ENCODE measurements at places on chromosomes 5 and 9.

DNA sequence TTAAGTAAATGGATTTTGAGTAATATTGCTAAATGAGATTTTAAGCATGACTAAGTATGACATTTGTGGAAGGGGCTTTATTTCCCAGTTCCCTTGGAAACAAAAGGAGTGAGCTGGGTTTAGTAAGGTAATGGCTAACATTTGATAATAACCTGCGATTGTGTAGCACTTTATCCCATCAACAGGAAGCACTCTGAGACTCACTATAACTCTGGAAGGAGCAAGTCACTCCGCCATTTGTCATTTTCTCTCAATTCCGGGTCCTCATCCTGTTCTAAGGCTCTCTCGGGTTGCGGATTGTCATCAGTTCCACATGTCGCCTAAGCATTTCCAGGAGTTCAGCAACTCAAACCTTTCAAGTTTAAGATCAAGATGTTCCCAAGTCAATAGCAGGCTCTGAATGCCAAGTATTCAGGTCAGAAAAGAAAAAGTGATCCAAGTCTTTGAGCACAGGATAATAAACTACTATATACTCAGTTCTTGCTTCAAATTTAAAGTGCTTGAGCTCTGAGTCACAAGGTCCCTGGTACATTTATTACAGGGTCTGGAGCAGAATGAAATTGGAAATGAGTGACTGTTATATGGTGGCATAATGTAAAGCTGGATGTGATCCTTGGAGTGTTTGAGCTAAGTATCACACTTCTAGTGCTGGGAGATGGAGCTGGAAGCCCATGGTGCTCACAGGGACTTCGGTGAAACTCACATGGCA, 39.3 kb downstream of the CAPSL start:
- DNase-seq, result no peak

DNA sequence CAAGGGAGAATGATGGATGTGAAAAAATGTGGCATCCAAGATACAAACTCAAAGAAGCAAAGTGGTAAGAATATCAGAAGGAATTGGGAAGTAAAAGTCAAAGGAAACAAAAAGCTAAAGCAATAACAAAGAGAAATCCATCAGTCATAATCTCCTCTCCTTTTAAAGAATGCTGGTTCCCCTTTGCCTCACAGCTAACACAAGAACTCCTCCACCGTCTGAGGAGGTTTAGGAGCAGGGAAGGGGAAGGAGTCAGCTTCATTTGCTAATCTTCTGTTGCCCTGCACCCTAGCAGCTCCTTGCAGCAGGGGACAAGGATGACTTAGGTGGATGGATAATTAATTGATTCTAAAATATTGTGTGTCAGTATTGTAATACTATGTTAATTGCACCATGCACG, 16.4 kb downstream of the CD274 start:
- no peak for DNase-seq

DNA sequence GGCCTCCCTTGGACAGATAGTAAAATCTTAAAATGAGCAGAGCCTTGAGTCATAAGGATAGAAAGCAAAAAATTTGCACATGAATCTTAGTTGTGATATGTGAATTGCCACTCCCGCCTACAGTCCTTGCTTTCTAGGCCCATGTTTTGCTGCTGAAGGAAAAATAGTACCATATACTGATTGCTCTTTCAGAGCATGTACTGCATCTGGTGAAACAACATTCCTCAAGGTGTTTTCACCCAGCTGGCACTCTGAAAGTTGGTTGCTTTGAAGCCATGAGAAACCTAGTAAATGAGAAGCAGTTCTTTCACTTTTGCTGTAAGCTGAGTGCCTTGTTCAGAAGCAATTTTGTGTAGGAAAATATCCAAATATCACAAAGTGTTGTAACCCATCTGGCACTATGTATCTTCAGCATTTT, 10.3 kb downstream of the CDC37L1 start:
- DNase-seq, result no peak

GRCh38 chr5:112694853-112695709, 42.6 kb upstream of the APC start:
- DNase-seq, result no peak

DNA sequence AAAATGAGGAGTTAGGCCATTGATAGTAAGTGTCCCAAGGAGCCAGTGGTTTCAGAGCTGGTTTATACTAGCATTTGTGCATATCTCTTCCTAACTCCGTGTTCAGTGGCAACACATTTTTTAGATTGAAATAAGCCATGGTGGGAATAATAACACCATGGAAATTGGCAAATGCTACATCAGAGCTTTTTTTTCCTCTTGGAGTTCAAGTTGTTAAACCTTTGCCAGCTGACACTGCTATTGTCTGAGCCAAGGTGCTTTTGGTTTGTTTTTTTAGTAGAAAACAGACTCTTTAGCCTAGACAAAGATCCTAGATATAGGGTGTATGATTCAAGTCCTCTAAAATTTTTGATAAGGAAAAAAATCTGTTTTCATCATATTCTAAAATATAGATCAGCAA, 2.8 kb downstream of the ACO1 start:
- DNase-seq, result no peak

- DNase-seq, result no peak
These were observed 299.9 kb upstream of the IRX2 start for GRCh38 chr5:3051400-3051799.

GRCh38 chr9:83413367-83413766, 124.8 kb downstream of the FRMD3 start:
- no peak for DNase-seq

DNA sequence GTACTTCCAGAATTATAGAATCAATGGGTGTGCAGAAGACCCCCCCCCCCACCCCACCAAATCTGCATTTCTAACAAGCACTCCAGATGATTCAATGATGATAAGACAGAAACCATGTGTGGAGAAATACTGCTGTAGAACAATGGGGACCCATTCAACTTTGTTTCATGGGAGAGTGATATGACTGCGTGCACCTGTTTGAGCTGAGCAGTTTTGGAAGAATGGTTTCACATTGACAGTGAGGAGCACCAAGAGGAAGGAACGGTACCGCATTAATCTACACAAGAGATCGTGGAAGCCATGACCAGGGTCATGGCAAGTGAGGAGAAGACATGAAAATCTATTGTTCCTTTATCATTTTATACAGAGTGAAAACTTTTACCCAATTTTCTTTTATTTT, 202.7 kb downstream of the CD180 start:
- no peak for DNase-seq

DNA sequence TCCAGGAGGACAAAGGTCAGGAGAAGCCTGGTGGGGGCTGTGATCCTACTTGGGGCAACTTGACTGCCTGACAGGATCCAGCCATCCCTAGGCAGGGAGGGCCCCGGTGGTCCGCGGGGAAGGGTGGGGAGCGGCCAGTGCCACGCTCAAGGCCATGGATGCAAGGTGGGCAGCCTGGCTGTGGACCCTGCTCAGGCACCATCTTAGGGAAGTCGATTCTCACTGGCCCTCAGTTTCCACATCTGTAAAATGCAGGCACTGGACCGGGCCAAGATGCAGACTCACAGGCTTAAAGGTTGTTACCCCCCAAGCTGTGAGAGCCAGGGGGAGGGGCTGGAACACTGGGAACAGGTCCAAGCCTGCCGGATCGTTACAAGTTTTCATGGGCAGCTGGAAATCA, 8.7 kb upstream of the DOLPP1 start:
- no peak for DNase-seq

- no peak for DNase-seq
These were observed 140.1 kb downstream of the TMEM38B start for GRCh38 chr9:105834404-105834803.

GRCh38 chr9:128222026-128222425, 18.8 kb downstream of the DNM1 start:
- no peak for DNase-seq

- no peak for DNase-seq
These were observed 173.8 kb downstream of the AUH start for GRCh38 chr9:91187965-91188344.

- no peak for DNase-seq
These were observed 54.4 kb downstream of the KCNV2 start for GRCh38 chr9:2771661-2772060.

DNA sequence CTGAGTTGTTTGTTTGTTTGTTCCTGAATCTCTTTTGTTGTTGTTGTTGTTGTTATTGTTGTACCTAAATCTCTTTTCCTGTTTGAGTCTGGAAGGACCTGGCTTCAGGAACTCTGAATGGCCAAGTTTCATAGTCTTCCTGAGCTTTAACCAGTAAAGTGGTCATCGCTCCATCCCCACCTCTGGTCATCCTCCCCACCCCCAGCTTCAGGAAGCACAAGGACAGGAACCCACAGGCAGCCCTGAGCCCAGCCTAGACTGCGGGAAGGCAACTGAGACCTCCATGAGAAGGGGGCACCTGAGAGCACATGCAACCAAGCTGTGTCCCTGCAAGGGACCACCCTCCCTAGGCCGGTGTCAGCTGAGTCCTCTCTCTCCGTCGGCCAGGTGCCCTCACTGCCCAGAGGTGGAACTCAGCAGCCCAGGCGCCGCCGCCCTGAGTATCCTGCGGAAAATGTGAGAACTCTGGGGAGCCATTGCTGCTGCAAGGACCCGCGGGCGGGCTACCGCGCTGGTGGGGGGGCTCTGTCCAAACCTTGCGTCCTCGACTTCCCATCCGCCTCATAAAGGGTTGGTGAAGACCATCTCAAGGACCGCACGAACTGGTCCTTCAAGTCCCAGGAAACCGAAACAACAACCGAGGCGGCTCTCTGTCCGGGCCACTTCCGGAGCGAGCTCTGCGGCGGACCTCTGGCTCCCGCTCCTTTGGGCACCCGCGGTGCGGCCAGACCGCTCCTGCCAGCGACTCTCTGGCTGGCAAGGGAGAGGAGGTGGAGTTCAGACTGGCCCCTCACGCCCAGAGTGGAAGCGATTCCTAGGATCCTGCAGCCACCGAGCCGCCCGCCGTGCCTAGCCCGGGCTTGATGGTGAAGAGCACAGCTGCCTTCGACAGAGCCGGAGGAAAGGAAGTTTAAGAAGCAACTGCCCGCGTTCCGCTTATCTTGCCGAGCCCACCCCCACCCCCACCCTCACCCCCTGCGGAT, 4.2 kb downstream of the BARX1 start:
- DNase-seq, result no peak

DNA sequence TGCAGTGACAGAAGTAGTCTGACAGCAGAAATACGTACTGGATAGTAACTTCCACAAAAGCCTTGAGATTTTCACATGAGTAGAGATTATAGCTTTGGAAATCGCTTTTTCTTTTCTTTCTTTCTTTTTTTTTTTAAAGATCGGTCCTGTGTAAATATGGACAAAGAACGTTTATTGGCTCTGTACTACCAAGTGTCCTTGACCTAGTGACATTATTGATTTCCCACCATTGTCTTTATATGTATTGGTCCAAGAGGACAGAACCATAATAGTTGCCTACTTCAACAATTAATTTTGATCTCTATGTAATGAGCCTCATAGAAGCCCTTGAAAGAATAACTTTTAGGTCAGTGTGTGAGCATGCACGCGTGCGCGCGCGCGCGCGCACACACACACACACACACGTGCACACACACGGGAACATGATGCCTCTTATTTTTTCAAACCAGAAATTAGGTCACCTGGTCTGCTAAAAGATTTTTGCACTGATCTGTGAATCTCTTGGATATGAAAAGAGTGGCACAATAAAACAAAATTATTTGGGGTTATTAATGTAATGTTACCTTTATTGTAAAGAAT, 516.8 kb downstream of the PSAT1 start:
- DNase-seq, result no peak

DNA sequence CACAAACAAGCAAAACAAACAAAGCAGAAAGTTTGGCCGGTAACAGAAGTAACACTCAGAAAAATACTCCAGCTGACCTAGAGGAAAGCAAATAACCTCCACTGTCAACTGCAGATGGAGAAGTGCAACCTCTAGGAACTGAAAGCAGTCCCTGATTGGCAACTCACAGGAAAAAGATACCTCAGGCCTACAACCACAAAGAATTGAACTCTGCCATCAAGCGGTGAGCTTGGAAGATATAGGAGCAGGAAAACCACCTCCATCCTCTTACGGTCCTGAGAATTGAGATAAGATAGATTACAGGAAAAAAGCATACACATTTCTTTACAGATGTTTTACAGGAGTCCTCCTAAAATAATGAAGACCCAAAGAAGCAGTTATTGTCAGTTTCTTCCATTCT, 184.5 kb downstream of the PDZD2 start:
- no peak for DNase-seq

GRCh38 chr5:41809128-41809527, 61.1 kb downstream of the OXCT1 start:
- no peak for DNase-seq

DNA sequence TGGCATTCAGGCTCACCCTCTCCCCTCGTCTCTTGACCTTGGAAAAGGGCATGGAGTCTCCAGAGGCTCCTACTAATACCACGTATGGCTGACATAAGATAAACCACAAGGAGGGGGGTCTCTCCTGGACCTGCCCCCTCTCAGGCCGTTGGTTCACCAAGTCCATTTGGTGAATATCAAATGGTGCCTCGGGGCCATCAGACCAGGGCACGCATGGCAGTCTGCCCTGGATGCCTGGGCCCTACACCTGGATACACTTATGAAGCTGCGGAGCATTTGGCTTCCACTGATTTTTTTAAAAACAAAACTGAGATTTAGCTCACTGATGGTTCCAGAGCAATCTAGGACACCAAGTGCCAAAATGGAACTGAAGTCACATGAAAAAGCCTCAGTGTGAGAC, 40.3 kb upstream of the ZNF622 start:
- DNase-seq, result no peak

DNA sequence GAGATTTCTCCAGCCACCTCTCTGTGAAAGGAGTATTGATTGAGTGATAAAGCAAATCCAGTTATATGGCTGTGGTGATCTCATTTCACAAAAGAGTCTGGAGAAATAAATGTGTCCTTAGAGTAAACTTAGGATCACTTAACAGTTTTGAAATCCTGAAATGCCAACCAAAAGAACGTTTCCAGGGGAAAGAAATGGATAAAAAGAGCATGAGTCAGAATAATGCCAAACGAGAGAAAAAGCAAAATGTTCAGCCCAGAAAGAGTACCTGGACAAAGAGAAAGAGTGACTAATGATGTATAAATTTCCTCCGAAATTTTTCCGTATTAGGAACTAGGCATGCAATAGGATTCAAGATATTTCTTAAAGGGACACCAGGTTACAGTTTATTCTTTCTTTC, 463.1 kb upstream of the CDH10 start:
- no peak for DNase-seq

- DNase-seq, result no peak
These were observed 90.9 kb downstream of the ITGA1 start for GRCh38 chr5:52878656-52879055.

GRCh38 chr5:95801532-95801931, 21.0 kb downstream of the GLRX start:
- DNase-seq, result no peak
